ENCODE measurements at places on chromosomes 2 and 18.

- no peak for DNase-seq
Observed at GRCh38 chr18:49045585-49045984, 94.8 kb upstream of the SMAD7 start.

DNA sequence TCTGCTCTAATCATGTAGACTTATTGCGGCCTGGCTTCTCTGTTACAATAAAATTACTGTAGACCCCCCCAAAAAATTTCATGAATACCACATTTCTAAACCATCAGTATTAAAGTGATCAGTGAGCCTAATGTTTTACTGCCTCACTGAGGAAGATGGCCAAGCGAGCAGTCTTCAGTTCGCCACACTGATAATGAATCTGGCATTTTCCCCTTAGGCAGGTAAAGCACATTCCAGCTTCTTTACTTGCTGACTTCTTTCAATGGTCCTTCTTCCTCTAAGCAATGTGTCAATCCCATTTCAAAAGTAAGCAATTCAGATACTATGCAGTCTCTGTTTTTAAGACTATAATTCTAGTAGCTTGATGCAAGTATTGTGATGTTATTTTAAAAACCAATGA lies 137.6 kb downstream of the LAMA1 start:
- DNase-seq, result no peak

GRCh38 chr2:48205137-48205798 lies 299.0 kb upstream of the FBXO11 start:
- no peak for DNase-seq

GRCh38 chr2:181164699-181165098 lies 184.3 kb downstream of the UBE2E3 start:
- DNase-seq, result no peak

DNA sequence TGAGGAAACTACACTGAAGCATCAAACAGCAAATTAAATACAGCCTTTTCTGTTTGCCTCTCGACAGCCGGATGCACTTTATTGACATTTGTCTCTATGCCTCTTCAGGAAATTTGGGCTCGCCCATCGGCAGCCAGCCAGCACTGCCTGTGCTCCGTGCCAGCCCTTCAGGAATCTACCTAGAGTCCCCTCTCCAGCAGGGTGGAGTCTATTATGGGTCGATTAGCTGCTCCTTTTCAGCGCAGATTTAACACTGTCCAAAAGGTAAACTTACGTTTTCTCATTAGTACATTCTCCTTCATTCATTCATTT lies 91.5 kb downstream of the MYCN start:
- no peak for DNase-seq
